ENCODE measurements at places on chromosomes 13 and 19. TPM values are rescaled to one million over a fixed set of nuclear protein-coding genes. Genes with fewer than 3 reads are reported as not detected.

- no peak overlapping the region for H3K4me3 ChIP-seq
- no peaks in the 10 kb centered on the region for H3K4me1 ChIP-seq
- no peak overlapping the region for H3K27ac ChIP-seq
- H3K27me3 ChIP-seq: no peaks in the 10 kb centered on the region
- DNase-seq: peak; percentile 45
- H3K36me3 ChIP-seq: peaks cover 34% of the 10 kb centered on the region
Observed at GRCh38 chr13:39676315-39676876, 20.9 kb downstream of the COG6 start.

DNA sequence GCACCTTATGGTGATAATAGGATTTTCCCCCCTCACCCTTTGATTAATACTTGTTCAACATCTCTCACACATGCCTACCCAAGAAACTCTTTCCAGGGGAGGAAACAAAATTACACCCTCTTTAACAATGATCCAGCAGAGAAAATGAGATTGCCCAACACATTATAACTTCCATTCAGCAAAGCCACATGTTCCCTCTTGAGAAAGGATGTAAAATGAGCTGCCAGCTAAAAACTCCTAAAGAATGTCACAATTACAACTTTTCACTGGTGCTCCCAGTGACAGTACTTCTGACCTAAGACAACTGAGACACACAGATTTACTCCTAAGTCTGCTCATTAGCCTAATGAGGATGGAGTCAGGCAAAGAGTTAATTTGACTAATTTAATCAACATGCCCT lies 621.4 kb downstream of the DIAPH3 start:
- H3K36me3 ChIP-seq: no peaks in the 10 kb centered on the region
- H3K27me3 ChIP-seq: no peaks in the 10 kb centered on the region
- no peak overlapping the region for H3K27ac ChIP-seq
- no peak overlapping the region for H3K4me3 ChIP-seq
- H3K4me1 ChIP-seq: no peaks in the 10 kb centered on the region

DNA sequence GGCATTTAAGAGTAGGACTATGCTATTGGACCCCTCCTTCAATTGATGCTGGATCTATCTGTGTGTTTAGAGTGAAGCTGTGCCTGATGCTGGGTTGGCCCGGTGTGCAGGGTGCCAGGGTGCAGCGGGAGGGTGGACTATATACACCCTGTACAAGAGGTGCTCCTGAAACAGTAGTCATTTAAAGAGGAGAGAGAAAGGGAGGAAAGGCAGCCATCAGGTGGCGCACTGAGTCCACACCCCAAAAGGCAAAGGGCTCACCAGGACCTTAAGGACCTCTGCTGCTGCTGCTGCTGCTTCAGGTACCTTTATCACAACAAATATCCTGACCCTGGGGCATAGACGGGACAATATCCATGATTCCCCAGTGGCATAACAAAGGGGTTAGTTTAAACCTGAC lies 39.4 kb downstream of the ZNF136 start:
- peak; percentile 1 for DNase-seq
- H3K27me3 ChIP-seq: no peaks in the 10 kb centered on the region
- H3K36me3 ChIP-seq: peaks cover 3% of the 10 kb centered on the region
- H3K4me3 ChIP-seq: no peak overlapping the region

DNA sequence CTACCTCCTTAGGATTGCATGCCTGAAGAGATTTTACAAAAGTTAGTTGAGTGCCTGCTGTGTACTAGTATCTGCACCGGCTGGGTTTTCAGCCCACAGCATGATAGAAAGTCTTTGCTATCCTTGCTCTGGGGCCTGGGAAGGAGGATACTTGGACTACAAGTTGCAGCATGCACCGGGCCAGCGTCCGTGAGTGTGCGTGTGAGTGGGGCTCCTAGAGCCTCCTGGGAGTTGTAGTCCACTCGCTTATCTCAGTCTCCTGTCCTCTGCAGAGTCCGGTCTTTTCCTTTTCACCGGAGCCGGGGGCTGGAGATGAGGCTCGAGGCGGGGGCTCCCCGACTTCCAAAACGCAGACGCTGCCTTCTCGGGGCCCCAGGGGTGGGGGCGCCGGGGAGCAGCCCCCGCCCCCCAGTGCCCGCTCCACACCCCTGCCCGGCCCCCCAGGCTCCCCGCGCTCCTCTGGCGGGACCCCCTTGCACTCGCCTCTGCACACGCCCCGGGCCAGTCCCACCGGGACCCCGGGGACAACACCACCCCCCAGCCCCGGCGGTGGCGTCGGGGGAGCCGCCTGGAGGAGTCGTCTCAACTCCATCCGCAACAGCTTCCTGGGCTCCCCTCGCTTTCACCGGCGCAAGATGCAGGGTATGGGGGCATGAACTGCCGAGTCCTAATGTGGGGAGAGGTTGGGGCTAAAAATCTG lies 20.6 kb downstream of the BRSK1 start:
- no peaks in the 10 kb centered on the region for H3K27me3 ChIP-seq
- H3K4me3 ChIP-seq: no peak overlapping the region
- H3K36me3 ChIP-seq: no peaks in the 10 kb centered on the region
- DNase-seq: peak; percentile 7

Gene ZNF90
- not detected for polyA plus RNA-seq

DNA sequence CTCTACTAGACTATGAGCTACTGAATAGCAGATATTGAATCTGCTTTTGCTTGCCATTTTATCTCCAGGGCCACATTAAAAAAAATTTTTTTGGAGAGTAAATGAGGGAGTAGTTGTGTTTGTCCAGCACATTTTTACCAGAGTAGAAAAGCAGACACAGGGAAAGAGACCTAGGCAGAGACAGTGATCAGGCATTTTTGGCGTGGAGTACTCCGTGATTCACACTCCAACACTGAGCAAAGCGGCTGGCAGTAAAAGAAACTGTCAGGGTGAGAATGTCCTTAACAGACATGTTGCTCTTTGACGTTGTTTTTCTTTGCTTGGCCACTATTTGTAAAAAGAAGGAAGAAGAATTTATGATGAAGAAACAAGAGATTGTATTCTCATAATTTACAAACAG lies 304.0 kb downstream of the TDRD3 start:
- no peak for DNase-seq
- no peaks in the 10 kb centered on the region for H3K4me1 ChIP-seq
- H3K27me3 ChIP-seq: no peaks in the 10 kb centered on the region
- no peak overlapping the region for H3K4me3 ChIP-seq

DNA sequence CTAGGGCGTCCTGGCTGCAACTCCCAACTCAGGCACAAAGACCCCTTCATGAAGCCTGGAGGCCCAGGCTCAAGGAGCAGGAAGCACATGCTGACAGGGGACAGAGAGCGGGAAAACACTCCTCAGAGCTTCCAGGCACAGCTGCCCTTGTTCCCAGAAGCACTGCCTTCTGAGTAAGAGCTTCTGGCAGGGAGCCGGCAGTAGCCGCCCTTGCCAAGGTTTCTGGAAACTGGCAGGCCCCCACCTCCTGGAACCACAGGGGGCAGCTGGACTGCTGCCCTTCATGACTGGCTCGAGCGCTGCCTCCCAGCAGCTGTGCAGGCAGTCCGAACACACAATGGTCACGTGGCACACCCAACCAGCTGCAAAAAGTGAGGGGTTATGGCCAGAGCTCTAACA lies 33.6 kb upstream of the EPHX3 start:
- no peak overlapping the region for H3K4me3 ChIP-seq
- H3K27ac ChIP-seq: no peak overlapping the region
- H3K4me1 ChIP-seq: no peaks in the 10 kb centered on the region
- H3K27me3 ChIP-seq: no peaks in the 10 kb centered on the region
- H3K36me3 ChIP-seq: peaks cover 94% of the 10 kb centered on the region

DNA sequence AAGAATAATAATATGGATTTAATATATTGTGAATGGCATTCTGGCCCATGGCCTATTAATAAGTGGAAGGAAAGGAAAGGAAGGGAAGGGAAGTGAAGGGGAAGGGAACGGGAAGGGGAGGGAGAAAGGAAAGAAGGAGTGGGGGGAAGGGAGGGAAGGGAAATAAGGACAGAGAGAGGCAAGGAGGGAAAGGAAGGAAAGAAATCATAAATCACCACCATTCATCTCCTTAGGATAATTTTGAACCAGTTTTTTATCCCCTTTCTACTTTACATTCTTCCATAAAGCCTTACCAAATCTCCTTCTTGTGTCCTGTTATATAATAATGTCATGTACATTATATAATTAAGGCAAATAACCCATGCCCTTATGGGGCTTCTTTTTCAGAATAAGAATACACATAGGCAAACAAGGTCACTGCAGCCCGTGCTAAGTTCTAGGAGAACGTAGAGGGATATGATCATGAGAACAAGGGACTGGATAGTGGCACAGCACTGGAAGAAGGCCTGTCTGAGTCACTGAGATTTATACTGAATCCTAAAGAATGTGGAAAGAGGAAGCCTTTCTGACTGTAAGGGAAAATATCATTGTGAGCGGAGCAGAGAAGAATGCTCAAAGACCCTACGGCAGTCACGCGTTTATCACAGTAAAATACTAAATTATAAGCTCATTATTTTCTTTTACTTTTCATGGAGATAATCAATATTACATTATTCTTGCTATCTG lies 444.5 kb upstream of the GPC6 start:
- H3K36me3 ChIP-seq: no peaks in the 10 kb centered on the region
- H3K4me1 ChIP-seq: no peaks in the 10 kb centered on the region
- no peaks in the 10 kb centered on the region for H3K27me3 ChIP-seq
- no peak for DNase-seq
- no peak overlapping the region for H3K4me3 ChIP-seq

Gene ZNF556
- polyA plus RNA-seq: not detected

- H3K36me3 ChIP-seq: no peaks in the 10 kb centered on the region
- no peak overlapping the region for H3K4me3 ChIP-seq
- no peak overlapping the region for H3K27ac ChIP-seq
- no peaks in the 10 kb centered on the region for H3K27me3 ChIP-seq
- peaks cover 22% of the 10 kb centered on the region for H3K4me1 ChIP-seq
Observed at GRCh38 chr19:37936166-37936565, 29.2 kb downstream of the SIPA1L3 start.

DNA sequence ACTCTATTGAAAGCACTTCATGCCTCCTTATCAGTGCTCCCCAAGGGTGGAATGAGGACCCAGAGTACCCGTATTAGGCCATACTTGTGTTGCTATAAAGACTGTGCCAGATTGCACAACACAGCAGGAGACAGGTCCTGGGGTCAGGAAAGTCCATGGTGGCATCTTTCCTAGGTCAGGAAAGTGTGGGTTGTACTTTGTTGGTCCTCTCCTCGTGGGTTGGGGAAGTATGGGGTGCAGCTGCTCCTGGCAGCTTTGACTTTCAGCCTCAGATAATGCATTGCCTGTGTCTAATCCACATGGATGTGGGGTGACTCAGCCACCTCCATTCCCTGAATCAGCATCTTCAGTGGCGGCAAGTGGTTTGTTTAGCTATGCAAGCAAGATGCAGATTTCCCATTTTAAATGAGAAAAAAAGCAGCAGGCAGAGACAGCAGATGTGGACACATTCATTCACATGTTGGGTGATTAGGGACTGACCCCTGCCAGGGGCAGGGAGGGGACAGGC lies 8.4 kb upstream of the CYP2B6 start:
- no peak overlapping the region for H3K27ac ChIP-seq
- H3K4me1 ChIP-seq: no peaks in the 10 kb centered on the region
- H3K4me3 ChIP-seq: no peak overlapping the region
- H3K27me3 ChIP-seq: no peaks in the 10 kb centered on the region
- no peak for DNase-seq

DNA sequence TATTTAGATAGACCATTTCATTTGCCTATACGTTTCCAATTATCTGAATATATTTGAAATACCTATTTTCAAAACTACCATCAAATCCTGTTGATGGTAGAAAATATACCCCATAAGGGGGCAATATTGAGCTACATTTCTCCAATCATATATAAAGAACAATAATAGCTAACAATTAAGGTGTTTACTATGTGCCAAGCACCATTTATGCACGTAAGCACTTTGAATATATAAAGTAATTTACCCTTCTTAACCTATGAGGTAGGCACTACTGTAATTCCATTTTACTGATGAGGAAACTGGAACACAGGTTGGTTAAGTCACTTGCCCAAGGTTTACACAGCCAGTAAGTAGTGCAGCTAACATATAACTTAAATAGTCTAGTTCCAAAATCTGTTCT lies 79.2 kb downstream of the UBL3 start:
- H3K36me3 ChIP-seq: peaks cover 74% of the 10 kb centered on the region
- no peaks in the 10 kb centered on the region for H3K4me1 ChIP-seq
- H3K27me3 ChIP-seq: no peaks in the 10 kb centered on the region
- DNase-seq: peak; percentile 10

GRCh38 chr19:55096061-55096701 lies 20.5 kb downstream of the EPS8L1 start:
- H3K4me1 ChIP-seq: peaks cover 17% of the 10 kb centered on the region
- no peak overlapping the region for H3K27ac ChIP-seq
- no peaks in the 10 kb centered on the region for H3K27me3 ChIP-seq

GRCh38 chr19:3669947-3670795 lies 30.1 kb downstream of the PIP5K1C start:
- H3K27me3 ChIP-seq: peaks cover 18% of the 10 kb centered on the region
- no peak overlapping the region for H3K4me3 ChIP-seq
- peaks cover 26% of the 10 kb centered on the region for H3K36me3 ChIP-seq
- H3K4me1 ChIP-seq: peaks cover 21% of the 10 kb centered on the region
- DNase-seq: no peak

DNA sequence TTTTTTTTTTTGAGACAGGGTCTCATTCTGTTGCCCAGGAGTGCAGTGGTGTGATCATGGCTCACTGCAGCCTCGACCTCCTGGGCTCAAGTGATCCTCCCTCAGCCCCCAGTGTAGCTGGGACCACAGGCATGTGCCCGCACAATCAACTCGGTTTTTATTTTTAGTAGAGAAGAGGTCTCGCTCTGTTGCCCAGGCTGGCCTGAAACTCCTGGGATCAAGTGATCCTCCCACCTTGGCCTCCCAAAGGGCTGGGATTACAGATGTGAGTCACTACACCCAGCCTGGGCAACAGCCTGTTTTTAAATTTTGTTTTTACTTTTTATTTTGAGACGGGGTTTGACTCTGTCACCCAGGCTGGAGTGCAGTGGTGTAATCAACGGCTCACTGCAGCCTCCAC lies 2.3 kb upstream of the KDM4B start:
- H3K27ac ChIP-seq: no peak overlapping the region
- H3K4me1 ChIP-seq: peaks cover 30% of the 10 kb centered on the region
- H3K27me3 ChIP-seq: no peaks in the 10 kb centered on the region
- H3K4me3 ChIP-seq: no peak overlapping the region
- H3K36me3 ChIP-seq: peaks cover 12% of the 10 kb centered on the region
- no peak for DNase-seq

DNA sequence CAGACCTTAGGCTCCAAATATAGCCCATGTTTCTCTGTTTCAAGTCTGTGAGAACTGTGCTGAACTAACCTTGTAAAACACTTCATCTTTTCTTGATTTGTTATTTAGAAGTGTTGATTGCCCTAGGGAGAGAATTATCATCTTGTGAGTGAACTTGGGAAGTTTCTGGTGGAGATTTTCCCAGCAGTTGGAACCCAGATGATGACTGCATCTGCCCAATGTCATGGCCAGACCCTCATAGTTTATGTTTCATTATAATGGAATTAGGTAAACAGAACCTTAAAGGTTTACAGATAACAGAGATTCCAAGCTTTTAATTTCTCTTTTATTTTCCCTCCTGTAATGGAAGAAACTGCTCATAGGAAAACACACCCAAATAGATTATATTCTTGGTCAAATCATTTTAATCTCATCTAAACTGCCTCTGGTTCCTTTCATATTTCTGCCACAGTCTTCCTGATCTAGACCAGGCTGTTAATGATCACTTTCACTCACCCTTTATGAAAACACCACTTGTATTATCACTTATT lies 569.1 kb downstream of the KCTD12 start:
- no peak overlapping the region for H3K4me3 ChIP-seq
- no peak overlapping the region for H3K27ac ChIP-seq
- H3K4me1 ChIP-seq: no peaks in the 10 kb centered on the region
- no peaks in the 10 kb centered on the region for H3K27me3 ChIP-seq
- no peak for DNase-seq
- H3K36me3 ChIP-seq: no peaks in the 10 kb centered on the region

All from CD14-positive monocyte (primary cell).